HCEC 1CT (cell line): ENCODE measurements at places on chromosomes 7 and 10.

GRCh38 chr7:5649641-5650040 lies 131.8 kb downstream of the RNF216 start:
- no peak for DNase-seq

GRCh38 chr10:82242778-82243177 lies 367.8 kb downstream of the NRG3 start:
- DNase-seq, result no peak

DNA sequence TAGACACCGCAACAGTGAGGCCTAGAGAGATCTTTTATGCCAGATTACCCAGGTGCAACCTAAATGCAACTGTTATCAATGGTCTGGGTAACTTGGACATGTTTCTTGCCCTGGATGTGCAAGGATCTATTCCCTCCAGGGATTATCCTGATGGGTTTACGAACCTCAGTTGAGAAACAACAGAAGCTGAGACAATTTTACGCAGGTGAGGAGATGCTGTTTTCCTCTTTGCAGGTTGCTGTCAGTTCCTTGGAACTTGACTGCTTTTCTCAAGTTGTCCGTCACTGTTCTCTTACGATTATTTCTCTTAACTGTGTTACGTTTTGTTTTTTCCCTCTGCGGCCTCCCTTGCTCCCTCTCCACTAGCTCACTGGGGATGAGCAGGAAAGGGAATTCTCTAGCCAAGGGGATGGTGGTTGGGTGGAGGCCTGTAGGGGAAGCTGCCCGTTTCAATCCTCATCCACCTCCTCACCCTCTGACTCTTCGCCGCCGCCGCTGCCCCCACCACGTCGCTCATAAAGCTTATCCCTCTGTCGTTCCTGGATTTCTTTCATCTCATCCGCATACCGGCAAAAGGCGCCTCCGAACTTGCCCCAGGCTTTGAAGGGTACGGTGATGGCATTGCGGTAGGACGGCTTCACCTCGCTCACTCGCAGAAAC lies 1.2 kb downstream of the PURB start:
- DNase-seq, result no peak

GRCh38 chr7:135801877-135802276 lies 53.3 kb upstream of the FAM180A start:
- no peak for DNase-seq

GRCh38 chr10:23818484-23818883 lies 379.6 kb downstream of the OTUD1 start:
- no peak for DNase-seq

- no peak for DNase-seq
These were observed 78.5 kb upstream of the INSIG1 start for GRCh38 chr7:155219154-155219531.
